Stimulated activated CD4-positive, alpha-beta T cell treated with anti-CD3 and anti-CD28 coated beads, Interleukin-15, amount 100 ng/mL, for 1 hour (primary cell): ENCODE measurements at places on chromosomes 6 and 20.

DNA sequence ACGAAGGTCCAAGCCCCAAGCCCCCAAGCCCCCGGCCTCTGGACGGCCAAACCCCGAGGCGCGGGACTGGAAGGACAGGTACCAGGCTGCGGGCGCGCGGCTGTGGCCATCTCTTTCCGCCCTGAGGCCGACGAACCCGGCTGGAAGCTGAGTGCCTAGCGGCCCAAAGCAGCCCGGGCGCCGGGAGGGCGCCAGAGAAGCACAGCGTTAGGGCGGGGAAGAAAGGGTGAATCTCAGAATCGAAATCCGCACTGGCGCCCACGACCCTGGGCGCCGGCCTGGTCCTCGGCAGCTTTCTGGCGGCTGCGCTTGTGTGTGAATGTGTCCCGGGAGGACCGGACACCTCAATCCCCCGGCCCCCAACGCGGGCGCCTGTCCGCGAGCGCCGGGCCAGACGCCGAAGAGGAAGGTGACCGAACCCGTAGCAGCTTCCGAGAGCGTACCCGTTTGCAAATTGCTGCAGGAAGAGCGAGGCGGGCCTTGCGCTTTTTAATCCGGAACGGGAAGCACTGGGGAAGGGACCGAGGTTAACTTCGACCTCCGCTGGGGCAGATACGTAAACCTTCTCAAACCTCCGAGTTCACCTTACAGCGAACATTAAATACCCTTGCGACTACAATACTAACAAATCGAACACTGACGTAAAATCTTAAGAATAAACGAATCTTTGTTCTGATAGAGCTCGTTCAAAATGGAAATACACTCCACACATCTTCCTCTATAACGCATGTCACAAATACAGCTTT is 2.9 kb downstream of the NRN1 start:
- no peak for DNase-seq

DNA sequence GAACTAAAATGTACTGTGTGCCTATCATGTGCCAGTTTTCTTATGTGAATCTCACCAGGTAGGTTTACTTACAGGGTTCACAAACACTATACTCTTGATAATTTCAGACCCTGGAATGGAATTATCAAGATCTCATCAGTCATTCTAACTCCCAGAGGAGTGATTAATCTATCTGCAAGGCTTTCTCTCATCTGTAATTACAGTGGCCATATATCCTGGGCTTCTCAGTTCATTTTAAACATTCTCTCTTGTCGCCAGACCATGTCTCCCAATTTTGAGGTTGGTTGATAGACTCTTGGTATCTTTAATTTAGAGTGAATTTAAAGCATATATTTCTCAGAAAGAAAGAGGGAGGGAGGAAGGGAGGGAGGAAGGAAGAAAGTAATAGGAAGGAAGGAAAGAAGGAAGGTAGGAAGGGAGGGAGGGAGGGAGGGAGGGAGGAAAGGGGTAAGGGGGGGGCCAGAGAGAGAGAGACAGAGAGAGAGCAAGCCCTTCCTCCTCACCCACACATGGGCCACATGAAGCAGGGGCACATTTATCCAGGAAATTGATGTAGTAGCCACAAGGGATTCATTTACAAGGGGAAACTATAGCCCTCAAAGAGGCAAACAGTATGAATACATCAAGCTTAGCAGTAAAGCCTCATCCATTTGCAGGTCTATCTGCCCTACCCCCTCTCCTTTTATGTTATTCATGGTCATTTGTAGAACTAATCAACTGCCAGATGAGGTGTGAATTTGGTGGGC is 25.8 kb upstream of the NRSN1 start:
- no peak for DNase-seq

DNA sequence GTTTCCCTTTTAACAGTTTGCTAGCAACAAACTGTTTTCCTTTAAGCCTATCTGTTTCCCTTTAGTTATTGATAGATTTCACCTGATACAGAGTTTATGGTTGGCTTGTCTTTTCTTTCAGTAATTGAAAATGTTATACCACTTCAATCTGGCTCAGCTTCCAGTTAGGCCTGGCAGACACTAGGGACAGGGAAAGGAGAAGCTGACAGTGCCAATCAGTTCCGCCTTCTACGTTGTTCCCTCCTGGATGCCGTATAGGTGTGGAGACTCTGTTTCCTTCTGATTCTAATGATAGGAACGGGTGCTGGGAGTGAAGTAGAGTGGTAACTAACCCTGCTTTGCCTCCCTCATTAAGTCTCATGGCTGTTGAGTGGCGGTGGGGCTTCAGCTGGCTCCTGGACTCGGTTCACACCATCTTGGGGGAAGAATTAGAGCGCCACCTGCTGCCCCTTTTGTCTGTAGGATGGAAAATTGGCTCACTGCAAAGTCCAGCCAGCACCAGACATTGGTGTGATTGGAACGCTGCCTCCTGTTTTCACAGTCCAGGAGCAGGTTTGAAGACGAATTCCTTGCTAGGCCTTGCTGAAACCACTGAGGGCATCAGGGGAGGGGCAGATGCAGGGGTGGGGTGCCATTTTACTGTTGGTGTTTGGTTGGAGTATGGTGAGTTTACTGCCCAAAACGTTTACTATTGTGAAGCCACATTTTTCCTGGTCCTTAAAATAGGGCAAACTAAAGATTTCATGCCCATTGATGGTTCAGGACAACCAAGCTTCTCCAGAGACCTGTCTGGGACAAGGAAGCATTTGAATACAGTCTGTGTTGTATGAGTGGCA is 1729.5 kb downstream of the GRIK2 start:
- DNase-seq, result no peak

DNA sequence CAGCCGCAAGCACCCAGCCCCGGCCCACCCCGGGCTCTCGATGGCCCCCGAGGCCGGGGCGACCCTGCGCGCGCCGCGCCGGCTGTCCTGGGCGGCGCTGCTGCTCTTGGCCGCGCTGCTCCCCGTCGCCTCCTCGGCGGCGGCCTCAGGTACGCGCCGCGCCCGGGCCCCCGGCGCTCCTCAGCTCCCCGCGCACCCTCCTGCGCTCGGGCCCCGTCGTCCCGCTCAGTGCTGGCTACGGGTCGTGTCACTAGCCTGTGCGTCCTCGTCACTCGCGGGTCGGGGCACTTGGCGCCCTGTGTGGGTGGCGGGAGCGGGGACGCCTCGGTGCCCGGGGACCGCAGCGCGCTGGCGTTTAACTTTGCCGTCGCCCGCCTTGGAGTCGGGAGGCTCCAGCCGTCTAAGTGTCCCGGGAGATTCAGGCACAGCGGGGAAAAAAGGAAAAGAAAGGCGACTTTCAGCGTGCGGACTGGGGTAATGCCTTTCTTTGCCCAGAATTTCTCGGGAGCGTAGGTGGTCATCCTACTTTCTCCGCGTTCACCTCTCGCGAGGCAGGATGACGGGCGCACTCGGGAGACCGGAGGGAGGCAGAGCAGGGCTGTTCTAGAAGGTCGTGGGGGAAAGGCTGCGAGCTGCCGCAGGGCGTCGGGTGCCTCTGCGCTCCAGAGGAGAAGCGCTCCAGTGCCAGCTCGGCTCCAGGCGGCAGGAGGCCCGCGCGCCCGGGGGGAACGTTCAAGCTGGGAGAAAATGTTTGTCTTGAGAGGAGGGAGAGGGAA is 545 bp downstream of the FNDC1 start:
- DNase-seq, result no peak

DNA sequence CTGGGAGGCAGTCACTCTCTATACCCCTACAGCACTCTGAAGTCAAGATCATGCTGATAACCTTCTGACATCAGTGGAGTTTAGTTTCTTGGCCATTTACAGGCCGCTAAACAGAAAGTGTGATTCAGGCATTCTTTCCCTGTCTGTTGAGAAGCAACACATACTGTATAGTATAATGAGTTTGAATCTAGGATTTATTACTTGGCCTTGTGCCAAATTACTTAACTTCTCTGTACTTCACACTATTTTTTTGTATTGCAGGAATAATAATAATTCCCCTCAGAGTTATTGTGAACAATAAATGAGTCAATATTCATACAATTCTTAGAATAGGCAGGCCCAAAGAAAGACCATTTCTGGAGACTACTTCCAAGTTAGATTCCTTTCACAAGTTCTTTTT is 4.1 kb downstream of the ZNF391 start:
- no peak for DNase-seq

- DNase-seq, result no peak
These were observed 72.3 kb downstream of the SNX5 start for GRCh38 chr20:17896193-17896723.

GRCh38 chr20:34920055-34920454 is 35.6 kb downstream of the GSS start:
- DNase-seq, result no peak

DNA sequence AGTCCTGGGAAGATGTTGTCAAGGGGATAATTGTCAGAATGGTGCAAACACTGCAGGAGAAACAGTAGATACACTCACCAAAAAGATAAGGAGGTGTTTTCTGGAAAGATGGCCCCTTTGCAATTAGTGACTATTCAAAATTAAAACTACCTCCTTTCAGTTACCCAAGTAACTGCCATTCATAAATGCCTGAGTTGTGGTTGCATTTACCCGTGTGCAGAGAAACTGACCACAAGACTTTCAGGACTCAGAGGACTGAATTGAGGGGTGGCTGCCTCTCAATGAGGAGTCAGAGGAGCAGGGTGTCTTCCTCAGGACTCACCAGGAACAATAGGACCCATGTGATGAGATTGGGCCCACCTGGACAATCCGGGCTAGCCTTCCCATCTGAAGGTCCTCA is 39.0 kb downstream of the GCM1 start:
- no peak for DNase-seq

- DNase-seq, result no peak
These were observed 178.9 kb downstream of the SASH1 start for GRCh38 chr6:148521586-148521985.

DNA sequence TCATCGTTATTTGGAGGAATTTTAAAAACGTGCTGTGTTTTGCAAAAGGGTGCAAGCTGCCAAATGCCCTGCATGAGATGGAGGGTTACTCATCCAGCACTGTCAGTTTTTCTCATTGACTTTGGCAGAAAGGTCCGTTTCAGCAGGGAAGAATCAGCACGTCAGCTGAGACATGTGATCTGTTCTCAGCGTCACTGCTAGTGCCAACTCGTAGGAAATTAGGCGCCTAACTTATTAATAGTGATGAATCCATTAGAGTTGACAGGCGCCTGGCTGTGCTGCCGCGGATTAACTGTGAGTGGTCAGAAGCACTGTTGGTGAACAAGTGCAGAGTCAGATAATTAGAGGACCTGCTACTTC is 175.5 kb upstream of the FOXQ1 start:
- DNase-seq, result no peak

- DNase-seq, result no peak
These were observed 530.4 kb upstream of the MARCKS start for GRCh38 chr6:113326781-113327180.

DNA sequence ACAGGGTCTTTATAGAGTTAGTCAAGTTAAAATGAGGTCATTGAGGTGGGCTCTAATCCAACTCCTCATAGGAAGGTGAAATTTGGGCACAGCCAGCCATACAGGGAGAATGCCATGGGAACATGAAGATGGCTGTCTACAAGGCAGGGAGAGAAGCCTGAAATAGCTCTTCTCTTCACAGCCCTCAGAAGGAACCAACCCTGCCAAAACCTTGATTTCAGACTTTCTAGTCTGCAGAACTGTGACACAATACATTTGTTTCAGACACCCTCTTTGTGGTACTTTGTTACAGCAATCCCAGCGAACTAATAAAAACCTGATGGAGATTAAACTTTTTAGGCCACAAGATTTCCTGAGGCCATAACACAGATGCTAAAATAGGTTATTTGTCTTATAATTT is 43.1 kb upstream of the HECA start:
- DNase-seq, result no peak

DNA sequence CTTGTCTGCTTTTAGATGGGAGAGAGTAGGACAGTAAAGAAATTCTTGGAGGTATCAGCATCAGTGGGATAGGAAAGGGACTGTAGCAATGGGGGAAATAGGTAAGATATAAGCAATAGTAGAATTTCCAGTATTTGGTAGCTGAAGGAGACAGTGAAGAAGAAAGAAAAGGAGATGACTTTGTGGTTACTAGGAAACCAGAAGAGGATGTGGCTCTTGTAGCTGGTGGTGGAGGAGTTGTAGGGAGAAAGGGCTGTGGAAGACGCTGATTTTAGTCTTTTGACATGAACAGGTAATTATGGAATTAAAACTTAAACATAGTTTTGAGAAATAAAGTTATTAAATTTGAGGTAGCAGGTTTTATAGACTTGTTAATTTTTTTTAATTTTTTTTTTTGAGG is 26.1 kb downstream of the SH3BGRL2 start:
- DNase-seq, result no peak

DNA sequence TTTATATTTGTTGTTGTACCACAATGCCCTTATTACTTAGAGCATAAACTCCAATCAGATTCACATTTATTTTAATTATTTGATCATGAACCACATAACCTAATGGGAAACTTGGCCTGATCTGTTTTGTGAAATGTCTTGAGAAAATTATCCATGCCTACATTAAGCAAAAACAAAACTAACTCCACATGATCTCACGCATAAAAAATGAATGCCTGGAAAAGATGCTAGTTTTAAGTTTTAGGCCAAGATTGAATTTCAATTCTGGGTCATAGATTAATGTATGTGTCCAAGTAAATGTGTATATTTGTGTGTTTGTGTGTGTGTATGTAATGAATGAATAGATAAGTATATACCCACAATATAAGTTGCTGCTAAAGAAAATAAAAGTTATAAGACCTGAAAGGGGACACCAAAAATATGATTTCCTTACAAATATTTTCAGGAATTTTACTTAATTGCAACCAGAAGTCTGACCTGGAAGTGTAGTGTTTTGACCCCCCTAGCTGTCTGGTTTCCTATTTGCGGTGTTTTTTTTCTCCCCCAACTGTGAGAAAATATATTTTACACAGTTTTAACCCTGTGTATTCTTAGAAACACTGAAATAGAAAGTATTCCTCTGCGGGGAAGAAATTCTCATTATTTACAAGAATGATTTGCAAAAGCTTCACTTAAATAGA is 97.2 kb downstream of the JAG1 start:
- DNase-seq, result no peak

GRCh38 chr6:139433631-139434419 is 59.4 kb upstream of the CITED2 start:
- no peak for DNase-seq

GRCh38 chr20:40019510-40019909 is 669.5 kb downstream of the MAFB start:
- DNase-seq, result no peak

DNA sequence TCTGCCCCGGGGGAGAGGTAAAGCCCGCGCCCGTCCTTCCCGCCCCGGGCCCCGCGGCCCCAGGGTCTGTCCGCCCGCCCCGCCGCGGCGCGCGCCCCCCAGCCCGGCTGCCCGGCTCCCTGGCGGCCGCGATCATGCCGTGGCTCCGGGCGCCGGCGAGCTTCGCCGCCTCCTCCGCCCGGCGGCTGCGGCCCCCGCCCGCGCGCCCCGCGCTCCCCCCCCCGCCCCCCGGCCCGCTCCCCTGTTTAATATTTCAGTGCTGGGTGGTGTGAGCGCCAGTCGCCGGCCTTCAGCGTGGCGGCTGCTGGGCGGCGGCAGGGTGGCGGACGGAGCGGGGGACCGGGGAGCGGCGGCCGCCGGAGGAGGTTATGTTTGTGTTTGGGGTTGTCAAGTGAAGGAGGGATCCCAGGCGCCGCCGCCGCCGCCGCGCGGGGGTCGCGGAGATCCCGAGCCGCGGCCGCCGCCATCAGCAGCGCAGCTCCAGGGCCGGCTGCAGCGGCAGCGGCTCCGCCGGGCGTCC is at the start of gene HIVEP1:
HIVEP1 (plus strand) TSS at position 275 of the 520 bp plus-strand sequence. CDS start 3,317 bp downstream, outside the sequence.
- DNase-seq, result no peak

GRCh38 chr20:54231036-54231435 is 23.1 kb downstream of the PFDN4 start:
- no peak for DNase-seq
